ENCODE measurements at places on chromosomes 1 and 21.

- DNase-seq = no peak
These were observed 117.7 kb downstream of the HLCS start for GRCh38 chr21:36848730-36849274.

- no peak for DNase-seq
These were observed 47.6 kb downstream of the PKNOX1 start for GRCh38 chr21:43021756-43022600.

DNA sequence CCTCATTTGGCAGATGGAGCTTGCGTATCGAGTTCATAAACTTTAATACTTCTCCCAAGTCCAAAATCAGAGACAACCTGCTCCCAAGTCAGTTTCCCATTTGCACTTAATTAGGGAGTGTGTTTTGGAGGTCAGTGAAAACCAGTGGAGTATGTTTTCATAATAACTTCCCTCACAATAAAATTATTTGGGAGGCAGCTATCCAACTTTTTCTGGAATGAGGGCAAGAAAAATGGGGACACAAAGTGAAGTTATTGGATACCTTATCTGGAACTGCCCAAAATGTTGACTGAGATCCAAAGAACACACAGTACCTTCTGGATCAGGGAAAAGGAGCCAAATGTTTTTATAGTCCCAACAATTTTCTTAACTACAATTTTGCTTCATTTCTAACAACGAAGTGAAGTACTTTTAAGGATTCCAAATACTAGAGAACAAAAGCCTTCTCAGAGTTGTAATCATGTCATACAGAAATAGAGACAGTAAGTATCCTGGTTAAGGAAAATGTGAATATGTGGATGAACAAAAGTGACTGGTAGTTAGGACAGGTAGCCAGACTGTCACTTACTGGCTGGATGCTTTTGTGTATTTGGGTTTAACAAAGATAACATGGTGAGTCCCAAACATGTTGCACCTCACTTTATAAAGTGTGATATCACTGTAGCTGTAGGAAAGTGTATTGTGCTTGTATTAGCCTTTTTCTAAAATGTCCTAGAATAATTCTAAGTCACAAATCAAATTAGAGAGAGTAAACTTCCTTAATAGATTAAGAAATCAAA, 325.0 kb downstream of the HLX start:
- DNase-seq = no peak

- no peak for DNase-seq
These were observed 574.0 kb downstream of the LRRIQ3 start for GRCh38 chr1:73623946-73624345.

DNA sequence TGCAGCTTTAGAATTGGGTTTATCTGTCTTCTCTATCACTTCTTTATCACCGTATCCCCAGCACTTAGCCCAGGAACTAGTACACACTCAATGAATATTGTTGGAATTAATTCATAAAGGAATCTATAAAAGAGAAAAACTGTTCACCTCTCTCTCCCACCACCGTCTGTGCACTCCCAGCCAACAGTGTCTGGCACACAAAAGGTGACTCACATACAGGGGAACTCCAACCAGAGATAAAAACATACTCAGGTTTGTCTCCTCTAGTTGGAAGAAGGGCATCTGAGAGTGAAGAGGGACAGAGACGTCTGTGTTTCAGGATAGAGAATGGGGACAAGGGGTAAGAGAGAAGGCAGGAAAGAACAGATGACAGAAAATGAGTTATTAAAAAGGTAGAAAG, 10.0 kb downstream of the ITLN1 start:
- no peak for DNase-seq

DNA sequence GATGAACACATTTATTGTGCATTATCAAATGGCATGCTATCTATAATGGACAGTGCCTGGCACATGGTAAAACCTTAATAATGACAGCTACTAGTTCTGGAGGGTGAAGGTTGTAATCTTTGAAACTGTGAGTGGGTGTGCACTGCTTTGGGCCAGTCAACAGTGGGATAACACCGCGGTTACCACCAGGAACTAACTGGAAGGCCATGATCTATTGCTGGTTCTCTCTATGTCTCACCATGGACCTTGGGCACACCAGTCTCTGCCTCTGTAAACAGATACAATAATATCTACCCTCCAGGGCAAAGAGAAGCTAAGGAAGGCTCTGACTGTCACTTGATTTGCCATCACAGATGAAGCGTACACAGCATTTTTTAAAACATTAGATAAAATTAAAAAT, 198.6 kb upstream of the ESRRG start:
- DNase-seq = no peak

DNA sequence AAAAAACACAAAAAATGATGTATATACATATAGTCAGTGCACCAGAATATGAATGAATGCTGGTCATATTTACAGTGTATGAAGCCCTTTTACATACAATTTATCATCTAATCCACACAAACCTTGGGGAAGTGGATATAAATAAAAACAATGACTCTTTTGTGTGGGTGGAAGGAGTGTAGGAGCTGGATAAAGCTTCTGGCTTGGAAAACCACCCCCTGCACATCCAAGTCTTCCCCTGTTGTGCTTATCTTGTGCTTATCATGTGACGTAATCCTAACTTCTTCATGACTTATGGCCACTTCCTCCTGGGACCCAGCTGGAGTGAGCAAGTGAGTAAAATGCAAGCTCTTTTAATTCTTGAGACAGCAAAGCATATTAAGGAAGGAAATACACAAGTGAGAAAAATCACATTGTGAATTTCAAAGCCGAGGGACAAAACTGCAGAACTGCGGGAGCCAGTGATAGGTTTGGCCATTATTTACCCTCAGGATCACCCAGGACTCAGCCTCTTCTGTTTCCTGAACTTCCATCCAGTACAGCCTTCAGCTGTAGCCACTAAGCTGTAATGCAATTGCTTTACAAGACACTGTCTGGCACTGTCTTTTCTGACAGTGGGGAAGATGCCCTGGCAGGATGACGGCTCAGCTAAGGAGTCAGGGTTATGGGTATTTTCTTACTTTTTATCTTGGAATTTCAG, 104.0 kb upstream of the PPM1J start:
- no peak for DNase-seq

- DNase-seq = no peak
These were observed 90.8 kb downstream of the GTF2B start for GRCh38 chr1:88800382-88801051.

GRCh38 chr1:4462831-4463484, 191.5 kb upstream of the AJAP1 start:
- no peak for DNase-seq

DNA sequence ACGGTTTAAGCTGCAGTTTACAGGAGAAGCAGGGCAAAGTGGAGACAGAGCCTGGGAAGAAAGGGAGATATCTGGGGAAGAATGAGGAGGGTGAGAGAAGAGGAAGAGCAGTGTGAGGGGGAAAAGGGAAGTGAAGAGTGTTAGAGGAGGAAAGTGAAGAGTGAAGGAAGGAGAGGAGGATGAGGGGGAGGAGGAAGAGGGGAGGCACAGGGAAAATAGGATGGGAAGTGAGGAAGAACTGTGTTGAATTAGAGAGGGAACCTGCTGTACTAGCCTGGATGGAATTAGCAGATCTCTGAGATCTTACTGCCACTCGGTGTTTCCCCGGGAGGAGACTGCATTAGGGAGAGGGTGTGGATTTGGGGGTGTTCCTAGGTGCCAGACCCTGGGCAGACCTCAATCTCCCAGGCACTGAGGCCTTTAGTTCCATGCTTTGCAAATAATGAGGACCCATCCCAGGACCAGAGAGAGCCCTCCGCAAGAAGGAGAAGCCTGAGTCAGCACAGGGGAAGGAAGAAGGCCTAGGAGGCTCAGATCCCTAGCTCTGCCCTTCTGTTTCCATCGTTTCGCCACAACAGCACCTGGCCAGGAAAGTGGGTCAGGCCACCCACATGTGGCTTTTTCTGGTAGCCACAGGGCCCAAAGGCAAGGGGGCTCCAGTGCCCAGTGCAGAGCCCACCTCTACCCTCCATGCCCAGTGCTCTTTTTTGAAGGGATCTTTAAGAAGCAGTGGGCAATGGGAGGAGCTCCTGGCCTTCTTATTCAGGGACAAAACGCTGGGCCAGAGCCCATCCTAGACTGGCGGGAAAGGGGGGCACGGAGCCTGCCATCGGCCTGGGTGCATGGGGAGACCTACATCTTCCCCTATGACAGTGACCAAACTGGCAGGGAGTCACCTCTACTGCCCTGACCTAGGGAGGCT, 2.0 kb downstream of the LRRN2 start:
- DNase-seq = no peak

Measured in esophagus squamous epithelium (tissue), 5 donors.